ENCODE measurements at places on chromosomes 2 and 18.
A peak's percentile ranks its signal among the peaks of the same experiment; 100 is the strongest.

GRCh38 chr18:5630057-5630899, 86.5 kb upstream of the EPB41L3 start:
- DNase-seq = peak; percentile 39

DNA sequence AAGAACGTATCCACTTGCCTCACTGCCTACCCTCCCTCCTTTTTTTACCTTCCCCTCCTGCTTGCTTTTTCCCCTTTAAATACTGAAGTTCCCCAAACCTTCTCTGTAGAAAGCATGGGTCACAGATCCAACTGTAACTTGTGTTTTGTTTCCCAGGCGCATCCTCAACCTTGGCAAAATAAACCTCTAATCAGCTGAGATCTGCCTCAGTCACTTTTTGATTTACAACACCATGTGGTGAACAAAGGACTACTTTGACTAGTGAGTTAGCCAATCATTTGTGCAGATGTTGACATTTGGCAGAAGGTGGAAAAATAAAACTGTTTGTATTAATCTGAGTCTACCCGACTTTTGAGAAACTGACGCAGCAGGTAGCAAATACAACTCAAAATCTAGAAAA, 23.3 kb upstream of the MCM6 start:
- DNase-seq = no peak

GRCh38 chr2:110827511-110827910, 95.1 kb downstream of the ACOXL start:
- no peak for DNase-seq

DNA sequence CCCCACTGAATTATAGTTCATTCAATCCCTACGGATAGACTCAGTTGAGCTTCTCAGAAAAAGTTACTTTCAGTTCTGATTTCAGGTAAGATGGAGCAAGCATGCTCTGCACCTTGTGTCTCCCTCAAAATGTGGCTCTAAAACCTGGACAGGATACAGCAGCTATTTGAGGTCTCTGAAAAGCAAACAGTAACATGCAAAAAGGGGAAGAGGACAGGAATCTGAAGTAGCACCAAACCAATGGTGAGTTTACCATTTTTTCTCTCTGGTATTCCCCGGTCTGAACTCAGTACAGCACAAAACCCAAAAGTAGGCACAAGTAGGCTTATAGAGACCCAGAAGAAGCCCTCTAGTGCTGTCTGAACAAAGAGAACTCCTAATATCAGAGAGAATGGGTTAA, 34.1 kb downstream of the LANCL1 start:
- no peak for DNase-seq

DNA sequence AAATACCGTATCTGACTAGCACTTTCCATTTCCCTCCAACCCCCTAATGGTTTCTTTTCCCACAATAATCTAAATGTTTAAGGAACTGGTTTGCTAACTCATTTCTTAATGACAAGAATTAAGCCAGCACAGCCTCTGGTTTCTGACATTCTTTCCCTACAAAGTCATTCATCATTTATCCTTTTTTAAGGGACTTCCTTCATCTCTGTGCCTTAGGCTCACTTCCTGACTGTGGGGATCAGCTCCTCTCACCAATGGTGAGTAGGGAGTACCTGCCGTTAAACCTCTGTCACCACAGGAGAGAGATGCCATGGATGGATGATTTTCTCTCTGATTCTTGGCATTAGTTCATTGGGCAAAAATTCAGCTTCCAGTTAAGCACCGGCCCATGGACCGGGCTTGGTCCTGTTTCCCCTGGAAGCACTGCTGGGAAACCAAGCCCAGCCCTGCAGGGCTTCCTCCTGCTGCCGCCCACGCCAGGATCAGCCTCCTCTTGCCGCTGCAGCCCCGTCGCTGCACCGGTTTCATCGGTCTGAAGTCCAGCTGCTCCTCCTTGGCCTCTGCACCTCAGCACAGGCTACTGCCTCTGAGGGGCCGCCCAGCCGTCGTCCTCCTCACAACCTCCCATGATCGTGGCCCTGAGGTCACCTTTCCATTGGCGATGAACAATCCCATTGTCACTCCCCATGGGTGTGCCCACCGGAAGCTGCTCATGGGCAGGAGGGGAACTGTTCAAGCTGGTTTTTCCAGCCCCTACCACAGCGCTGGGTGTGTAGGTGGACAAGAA, 64.0 kb upstream of the ZNF516 start:
- peak; percentile 56 for DNase-seq

DNA sequence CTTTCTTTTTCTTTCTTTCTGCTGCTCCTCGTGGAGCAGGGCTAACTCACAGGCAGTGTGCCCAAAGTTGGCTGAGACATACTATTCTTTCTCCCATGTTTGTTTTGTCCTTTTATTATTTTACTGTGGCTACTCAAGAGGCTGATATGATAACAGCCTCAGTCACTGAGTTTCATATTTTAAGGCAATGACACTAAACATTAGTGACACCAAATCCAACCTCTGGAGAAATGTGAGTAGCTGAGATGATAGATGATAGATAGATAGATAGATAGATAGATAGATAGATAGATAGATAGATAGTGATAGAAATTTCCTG, 45.8 kb upstream of the GLS start:
- DNase-seq = no peak

GRCh38 chr2:191287820-191288219, 42.6 kb downstream of the MYO1B start:
- DNase-seq = no peak

- DNase-seq = no peak
Observed at GRCh38 chr2:32715981-32716380, 88.1 kb downstream of the TTC27 start.

All from DMS153 (cell line).